CD4-positive, alpha-beta T cell treated with Interleukin-10 for 1 hour (primary cell): ENCODE measurements at places on chromosomes 3 and 15.
A peak's percentile ranks its signal among the peaks of the same experiment; 100 is the strongest.

- peak; percentile 39 for DNase-seq
Measured at GRCh38 chr3:32430900-32431299, 39.2 kb downstream of the CMTM7 start.

- DNase-seq = peak; percentile 74
Measured at GRCh38 chr3:100068826-100069225, 45.5 kb downstream of the FILIP1L start.

- DNase-seq = no peak
Measured at GRCh38 chr3:66179793-66180192, 41.0 kb upstream of the SLC25A26 start.

DNA sequence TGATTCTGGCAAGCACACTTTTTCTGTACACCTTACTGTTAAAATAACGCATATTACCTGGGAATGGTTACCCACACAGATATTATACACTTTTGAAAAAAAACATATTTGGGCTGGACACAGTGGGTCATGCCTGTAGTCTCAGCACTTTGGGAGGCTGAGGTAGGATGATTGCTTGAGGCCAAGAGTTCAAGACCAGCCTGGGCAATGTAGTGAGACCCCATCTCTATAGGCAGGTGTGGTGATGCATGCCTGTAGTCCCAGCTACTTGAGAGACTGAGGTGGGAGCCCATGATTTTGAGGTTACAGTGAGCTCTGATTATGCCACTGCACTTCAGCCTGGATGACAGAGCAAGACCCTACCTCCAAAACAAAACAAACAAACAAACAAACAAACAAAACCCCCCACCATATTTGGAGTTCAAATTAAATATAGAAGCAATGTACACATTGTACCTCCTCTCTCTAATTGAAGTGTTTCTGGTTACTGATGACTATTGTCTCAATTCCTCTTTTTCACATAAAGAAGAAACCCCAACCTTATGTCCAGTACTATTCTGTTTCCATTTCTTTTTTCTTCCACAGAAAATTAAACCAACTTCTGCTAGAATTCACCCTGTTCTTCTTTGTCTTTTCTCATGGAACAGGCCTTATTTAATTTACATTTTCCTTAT, 152.6 kb upstream of the UMPS start:
- no peak for DNase-seq

DNA sequence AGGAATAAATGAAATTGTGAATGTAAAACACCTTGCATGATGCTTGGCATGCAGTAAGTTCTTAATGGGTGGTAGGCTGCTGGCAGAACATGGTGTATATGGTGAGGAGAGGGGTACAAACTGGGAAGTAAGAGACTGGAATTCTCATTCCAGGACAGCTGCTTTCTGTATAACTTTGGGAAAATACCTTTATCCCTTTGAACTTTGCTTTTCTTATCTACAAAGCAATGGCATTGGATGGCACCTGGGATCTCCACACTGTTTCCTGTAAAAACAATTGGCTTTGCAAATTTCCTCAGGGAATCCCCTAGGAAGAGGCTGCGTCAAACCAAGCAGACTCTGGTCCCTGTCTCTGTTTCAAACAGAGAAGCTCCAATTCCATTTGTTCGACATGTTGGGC, 100.7 kb upstream of the SLC4A7 start:
- no peak for DNase-seq

GRCh38 chr15:35827911-35828310, 281.9 kb upstream of the DPH6 start:
- DNase-seq = no peak

GRCh38 chr15:34776606-34777105, 18.7 kb downstream of the ACTC1 start:
- DNase-seq = no peak

DNA sequence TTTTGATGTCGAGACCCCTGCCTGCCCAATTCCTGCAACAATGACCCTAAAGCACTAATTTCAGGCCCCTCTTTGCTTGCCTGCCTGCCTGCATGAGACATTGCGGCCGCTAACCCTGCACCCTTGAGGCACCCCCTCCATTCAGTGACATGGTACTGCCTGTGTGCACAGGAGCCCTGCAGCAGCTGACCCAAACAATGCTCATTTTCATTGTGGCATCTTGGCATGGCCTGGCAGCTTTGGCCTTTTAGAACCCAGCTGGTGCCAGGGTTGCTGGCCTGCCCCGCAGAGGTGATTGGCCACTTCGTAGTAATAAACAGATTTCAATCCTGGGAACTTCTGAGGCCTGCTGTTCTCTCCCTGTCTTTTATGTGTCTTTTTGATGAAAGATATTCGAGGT, 33.8 kb downstream of the SLCO3A1 start:
- no peak for DNase-seq

- peak; percentile 24 for DNase-seq
Measured at GRCh38 chr3:8239718-8240695, 261.6 kb upstream of the LMCD1 start.

DNA sequence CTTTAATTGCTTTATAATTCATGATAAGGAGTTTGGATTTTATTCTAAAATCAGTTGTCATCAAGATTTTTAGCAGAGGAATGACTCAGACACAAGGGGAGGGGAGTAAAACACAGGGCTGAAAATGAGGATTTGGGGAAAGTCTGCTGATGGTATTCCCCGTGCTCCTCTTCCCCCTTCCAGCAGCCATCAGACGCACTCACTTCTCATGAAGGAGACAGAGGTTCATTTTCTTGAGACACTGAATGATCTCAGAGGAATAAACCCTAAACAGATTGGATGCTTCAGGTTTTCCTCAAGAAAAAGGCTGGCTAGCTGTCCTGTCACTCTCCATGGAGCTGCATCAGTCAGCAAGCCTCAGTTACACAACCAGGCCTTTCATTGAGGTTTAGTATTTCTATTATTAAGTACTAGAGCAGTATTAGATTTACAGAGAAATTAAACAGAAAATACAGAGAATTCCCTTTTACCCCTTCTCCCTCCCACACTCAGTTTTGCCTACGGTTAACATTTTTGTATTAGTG, 166.4 kb downstream of the C3orf70 start:
- no peak for DNase-seq

GRCh38 chr15:72222393-72222792, 8.6 kb downstream of the PKM start:
- DNase-seq = no peak

DNA sequence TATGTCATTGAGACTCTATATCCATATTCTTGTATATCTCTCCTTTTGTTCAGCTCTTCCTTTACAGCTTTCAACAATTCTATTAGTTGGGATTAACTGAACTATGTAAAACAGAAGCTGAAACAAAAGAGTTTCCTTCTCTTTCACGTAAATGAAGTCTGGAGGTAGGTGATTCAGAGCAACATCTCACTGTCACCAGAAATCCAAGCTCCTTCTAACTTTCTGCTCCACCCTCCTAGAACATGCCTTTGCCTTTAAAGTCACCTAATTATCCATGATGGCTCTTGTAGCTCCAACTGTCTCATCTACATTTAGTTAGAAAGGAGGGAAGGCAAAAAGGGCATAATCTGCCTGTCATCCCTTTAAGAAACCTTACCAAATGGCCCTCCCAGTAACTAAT, 458.2 kb upstream of the MDFIC2 start:
- no peak for DNase-seq

GRCh38 chr3:62451211-62451887, 78.0 kb upstream of the FEZF2 start:
- DNase-seq = no peak

DNA sequence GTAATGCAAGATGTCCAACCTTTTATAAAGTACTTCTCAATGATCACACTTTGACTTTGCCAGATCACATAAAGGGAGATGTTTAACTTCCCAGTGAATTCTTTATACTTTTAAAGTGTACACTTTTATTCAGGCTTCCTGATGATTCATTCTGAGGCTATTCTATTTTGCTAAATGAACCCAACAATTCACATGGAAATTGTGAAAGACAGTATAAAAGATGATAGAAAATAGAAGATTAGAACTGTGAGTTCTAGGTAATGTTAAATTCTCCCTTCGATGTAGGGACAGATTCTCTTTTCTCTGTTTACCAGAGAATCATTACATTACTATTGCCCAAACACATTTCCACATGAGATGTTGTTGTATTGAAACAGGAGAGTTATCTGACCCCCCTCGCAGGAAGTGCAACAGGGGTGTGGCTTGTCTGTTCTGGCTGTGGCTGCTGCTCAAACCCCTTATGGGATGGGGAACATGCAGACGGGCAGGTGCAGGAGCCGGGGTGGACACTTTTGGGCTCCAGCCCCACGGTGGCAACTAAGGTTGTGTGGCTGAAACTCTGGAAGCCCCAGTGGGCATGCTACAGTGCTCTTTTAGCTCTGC, 131.3 kb upstream of the LRTM1 start:
- no peak for DNase-seq

DNA sequence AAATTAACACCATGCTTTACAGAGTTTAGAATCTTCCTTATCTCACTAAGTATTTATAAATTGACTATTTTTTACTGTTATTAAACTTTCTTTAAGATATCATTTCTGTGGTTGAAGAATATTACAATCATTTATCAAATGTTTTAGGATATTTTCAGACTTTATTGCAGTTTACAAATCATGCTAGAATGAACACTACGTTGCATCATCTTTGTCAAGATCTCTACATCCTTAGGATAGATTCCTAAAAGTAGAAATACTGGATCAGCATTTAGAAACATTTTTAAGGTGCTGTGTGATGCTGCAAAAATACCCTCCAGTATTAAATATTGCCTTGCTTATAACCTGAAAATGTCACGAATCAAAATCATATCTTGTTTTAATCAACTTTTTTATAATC, 2.5 kb upstream of the PLD1 start:
- DNase-seq = no peak

- peak; percentile 81 for DNase-seq
Measured at GRCh38 chr3:188954590-188955208, 217.1 kb upstream of the TPRG1 start.

DNA sequence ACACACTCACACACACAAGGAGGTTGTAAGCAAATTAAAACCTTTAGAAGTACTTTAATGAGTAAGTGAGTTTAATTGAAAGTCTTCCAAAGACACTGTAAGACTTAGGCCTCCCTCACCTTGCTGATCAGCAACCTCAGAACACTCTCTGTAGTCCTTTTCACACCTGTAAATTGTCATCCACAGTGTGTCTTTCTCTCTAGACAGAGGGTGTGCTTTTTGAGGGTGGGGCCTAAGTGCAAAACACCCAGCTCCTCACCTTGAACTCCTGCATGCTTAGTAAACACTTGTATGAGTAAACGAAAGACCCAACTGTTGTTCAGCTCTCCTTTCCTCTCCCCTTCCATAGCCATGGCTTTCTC, 183.2 kb upstream of the IL12A start:
- no peak for DNase-seq

- no peak for DNase-seq
Measured at GRCh38 chr3:168312984-168313383, 217.3 kb upstream of the GOLIM4 start.

DNA sequence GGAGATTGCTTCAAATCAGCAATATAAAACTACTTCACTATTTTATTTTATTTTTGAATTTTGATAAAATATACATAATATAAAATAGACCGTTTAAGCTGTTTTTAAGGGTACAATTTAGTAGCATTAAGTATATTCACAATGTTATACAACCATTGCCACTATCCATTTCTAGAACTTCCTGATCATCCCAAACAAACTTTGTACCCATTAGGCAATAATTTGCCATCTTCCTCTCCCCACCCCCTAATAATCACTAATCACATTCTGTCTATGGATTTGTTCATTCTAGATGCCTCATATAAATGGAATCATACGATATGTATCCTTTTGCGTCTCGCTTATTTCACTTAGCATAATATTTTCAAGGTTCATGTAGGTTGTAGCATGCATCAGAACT, 28.9 kb downstream of the FANCD2 start:
- no peak for DNase-seq

DNA sequence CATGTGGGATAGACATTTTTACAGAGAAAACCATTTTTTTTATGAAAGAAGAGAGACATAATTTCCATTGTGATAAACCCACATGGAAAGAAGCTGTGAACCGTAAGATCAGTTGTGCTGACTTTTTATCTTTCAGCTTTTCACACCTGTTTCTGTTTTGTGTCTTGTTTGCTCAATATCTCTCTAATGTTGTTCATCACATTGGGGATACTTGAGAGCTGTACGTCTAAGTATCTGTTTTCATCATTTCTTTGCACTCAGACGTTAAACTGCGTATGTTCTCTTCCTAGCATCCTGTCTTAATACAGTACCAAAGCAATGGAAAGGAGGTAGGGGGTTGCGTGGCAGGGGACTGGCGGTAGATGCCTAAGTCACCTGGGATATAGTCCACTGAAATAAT, 449.0 kb downstream of the NAALADL2 start:
- no peak for DNase-seq

- DNase-seq = no peak
Measured at GRCh38 chr15:33801954-33802353, 166.3 kb upstream of the CHRM5 start.

GRCh38 chr3:54817628-54818027, 110.2 kb downstream of the LRTM1 start:
- no peak for DNase-seq

GRCh38 chr3:151347432-151347831, 18.1 kb upstream of the P2RY13 start:
- DNase-seq = peak; percentile 11

GRCh38 chr3:157067114-157067513, 92.8 kb downstream of the CCNL1 start:
- peak; percentile 60 for DNase-seq

DNA sequence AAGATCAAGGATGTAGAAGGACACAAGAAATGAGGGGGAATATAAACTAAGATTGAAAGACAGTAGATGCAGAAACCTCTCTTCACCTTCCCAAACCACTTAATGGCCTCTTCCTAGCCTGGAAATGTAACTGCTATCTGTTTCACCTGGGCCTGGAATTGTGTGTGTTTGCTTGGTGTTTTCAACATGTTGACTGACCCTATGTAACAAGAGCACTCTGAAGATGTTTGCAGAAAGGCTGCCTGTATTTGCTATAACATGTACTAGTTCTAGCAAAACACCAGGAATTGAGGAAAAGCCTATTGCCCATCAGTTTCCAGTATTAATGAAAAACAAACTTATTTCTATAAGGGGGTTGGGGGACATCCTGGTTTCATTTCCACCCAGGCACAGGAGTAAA, 248.3 kb downstream of the WDR72 start:
- no peak for DNase-seq

DNA sequence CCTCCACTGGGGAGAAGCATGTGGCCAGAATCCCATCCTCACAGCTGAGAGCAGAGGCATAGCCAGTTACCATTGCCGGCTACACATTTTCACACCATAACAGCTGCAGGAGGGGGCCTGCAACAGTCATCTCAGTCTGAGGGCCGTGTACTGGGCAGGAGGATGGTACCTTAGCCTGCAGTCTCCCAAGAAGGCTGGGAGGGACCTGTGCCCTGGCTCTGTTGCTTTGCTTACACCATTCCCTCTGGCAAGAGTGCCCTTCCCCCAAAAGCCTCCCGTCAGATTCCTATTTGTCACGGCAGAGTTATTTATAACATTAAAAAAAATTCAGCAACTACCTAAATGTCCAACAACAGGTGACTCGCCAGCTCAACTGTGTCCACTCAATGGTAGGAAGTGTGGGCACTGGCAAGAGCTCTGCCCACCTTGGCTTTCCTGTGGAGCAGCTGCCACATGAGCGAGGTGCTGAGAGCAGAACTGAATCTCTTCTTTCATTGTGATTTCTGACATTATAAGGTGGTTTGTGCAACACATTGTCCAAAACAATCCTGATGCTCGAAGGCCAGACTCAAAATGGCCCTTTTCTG, 4.4 kb downstream of the CAMKV start:
- DNase-seq = no peak
